GM18507 (cell line): ENCODE measurements at places on chromosomes 3 and 15.
A peak's percentile ranks its signal among the peaks of the same experiment; 100 is the strongest.

DNA sequence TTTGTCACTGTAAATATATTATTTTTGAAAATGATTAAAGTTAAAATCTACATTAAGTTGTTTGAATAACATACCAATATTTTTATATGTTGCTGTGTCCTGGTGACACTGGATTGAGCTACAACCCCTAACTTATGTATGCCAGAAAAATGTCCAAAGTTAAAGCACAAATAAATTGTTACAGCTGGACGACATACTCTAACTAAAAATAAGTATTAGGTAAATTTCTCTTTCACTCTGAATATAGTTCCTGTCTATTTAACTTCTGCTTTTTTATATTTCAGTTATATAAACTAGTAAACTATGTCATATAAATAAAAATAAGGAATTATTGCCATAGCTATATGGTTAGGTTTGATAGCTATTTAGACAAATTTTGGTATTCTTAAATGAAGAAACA, 118.5 kb upstream of the SAMMSON start:
- DNase-seq, result no peak

DNA sequence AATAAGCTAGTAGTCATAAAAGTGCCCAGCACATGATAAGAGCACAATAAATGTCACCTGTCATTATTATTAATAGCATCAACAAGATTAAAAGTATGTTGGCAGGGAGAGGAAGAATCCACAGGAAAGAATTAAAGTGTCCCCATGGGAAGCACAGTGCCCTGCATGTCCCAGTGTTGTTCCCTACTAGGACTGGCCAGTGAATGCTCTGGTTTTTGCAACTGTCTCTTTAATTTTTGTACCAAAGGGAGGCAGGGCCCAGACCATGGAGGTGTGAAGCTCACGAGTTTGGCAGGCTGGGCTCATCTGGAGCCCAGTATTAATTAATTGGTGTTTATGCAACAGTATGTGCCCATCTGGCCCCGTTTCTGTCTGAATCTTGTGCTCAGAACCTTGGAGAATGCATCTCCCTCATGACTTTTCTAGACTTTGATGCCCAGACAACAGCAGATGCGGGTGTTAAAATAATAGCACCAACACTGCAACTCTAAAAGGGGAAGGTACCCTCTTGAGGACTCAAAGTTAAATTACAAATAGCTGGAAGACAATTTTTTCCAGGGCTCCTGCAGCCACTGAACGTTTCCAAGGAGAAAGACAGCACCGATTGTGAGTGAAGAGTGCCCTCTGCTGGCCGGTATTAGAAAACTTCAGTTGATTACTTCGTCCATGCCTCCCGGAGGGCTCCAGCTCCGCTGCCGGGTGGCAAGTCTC, 71.9 kb upstream of the SPATA12 start:
- peak; percentile 29 for DNase-seq

- no peak for DNase-seq
Measured at GRCh38 chr15:87193481-87193880, 1063.1 kb downstream of the NTRK3 start.

GRCh38 chr3:134348524-134348923, 25.7 kb downstream of the AMOTL2 start:
- no peak for DNase-seq

DNA sequence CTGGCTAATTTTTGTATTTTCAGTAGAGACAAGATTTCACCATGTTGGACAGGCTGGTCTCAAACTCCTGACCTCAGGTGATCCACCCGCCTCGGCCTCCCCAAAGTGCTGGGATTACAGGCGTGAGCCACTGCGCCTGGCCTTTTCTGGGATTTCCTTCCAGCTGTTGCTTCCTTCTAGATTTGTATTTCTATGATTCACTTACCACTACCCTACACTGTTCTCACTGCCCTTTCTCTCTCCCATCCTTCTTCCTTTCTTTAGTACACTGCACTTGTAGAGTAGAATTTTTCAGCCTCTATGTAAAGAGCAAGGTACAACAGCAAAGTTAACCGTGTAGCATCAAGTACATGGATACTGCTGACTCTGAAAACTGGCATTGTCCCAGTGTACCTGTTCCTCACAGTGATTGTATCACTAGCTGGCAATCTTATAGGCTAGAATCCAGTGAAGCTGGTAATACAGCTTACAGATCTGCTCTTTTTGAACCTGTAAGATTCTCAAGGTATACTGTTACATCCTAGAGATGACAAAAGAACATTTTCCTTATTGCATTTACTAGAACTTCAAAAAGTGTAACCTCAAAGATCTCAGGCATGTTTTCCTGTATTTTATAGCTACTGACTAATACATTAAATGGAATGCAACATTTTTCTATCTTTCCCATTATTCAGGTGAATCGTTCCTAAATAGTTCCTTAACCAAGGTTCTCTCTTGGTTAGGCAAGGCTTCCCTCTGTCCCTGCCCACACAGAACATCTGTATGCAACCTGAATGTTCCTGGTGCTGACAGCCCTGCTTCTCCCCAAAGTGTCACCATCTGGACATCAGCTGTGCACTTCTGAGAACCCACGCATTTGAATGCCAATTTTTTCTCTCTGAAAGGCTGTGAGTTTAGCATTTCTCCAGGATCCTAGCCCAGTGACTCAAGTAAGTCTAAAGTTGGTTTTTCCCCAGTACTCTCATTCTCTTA, 74.1 kb upstream of the RAP2B start:
- no peak for DNase-seq

DNA sequence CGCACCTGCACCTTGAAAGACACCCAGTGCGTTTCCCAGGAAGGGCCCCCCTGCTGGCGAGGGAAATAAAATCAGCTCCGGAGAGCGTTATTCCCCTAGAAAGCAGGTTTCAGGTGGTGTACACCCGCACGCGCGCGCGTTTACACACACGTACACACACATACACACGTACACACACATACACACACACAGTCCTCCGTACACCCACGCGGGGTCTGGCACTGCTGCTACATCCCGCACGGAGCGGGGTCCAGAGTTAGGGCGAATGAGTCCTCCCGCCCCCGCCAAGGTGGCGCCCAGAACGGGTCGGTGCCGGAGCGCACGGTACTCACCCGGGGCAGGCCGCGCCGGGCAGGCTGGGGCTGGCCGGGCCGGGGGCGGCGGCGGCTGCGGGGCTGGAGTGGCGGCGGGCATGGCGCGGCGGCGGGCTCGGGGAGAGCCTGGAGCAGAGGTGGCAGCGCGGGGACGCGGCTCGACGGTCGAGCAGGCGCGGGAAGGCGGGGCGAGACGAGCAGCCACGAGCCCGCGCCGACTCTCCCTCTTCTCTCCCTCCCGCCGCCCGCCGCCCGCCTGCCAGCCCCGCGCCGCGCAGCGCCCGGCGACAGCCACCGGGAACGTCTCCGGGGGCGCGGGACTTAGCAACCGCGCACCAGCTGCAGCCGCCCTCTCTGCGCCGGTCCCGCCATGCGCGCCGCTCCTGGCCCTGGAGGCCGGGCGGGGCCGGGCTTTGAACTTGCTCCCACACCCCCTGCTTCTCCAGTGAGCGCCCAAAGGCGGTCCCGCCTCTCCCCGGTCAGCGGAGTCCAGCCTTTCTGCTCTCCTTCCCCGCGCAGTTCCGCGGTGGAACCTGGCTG, at the start of gene DCLK3:
Gene DCLK3 (minus strand): TSS at position 704 of the 854 bp plus-strand sequence. CDS start 290 bp downstream, at position 414.
- no peak for DNase-seq
